ENCODE measurements at places on chromosomes 7 and 10.

- DNase-seq = peak; percentile 16
Observed at GRCh38 chr10:74967911-74968666, 141.7 kb downstream of the KAT6B start.

DNA sequence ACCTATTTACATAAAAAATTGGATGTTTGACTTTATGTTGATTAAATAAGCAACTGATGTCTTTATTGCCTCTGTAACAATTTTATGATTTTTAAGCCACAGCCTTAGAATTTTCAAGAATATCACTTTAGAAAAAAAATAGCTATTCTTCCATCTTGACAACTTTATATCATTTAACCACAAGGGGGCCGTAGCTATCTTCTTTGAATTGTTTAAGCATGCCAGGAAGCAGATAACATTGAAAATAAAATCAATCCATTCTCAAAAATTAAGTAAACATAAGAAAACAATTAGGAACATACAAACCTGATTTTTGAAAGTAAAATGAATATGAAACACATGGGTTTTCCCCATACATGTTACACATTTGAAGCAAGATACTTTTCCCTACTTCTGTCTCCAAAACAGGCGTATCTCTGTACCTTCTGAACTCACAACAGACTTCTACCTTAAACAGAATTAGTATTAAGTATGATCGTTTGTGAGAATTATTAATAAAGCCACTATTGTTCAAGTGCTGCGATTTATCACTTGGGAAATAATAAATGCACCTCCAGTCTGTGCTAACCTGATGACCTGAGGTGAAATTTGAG is 209.0 kb downstream of the CACNA2D1 start:
- no peak for DNase-seq

DNA sequence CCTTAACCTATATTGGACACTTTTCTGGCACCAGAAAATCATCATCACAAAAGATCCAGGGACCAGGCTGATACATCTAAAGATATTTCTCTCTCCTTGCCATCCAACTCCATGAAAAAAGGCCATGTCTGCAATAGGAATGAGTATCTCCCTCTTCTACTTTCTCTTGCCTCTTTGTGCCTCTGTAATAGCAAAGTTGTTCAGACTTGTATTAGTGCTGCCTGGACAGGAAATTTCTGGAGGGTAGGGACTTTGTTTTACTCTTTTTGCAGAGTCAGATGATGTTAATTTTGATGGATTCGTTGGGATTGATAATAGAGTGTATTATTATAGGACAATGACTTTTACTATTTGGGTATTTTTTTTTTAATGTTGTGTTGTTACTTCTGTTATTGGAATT is 376.3 kb downstream of the INHBA start:
- no peak for DNase-seq

GRCh38 chr7:122584676-122585251 is 114.2 kb downstream of the RNF133 start:
- no peak for DNase-seq

DNA sequence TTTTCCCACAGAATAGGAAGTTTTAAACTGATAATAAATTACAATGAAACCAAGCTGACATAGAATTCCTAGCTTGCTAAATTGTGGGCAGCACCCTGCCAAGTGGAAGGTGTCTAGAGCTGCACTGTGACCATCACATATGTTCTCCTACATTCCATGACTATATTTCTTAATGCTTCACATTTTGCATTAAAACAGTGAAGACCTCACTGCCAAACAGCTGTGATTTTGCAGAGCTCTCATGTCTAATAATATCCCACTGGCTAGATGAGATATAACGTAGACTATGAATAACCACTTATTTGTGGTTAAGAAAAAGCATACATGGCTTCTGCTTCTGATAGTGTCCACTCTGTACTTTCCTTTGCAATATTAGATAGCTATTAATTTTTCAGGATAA is 228.3 kb upstream of the TEX47 start:
- no peak for DNase-seq

- DNase-seq = peak; percentile 53
Observed at GRCh38 chr10:119575506-119575905, 21.3 kb downstream of the TIAL1 start.

DNA sequence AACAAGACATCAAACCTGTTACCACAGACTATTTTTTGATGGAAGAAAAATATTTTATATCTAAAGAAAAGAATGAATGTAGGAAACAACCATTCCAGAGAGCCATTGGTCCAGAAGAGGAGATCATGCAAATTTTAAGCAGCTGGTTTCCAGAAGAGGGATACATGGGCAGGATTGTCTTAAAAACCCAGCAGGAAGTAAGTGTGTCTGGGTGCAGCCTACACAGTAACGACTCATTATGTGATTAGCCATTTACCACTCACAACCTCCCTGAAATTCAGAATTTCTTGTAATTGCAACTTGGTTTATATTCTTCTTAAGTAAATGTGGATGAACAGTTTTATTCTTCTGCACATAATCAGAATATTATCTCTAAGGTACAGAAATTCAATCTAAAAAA is 46.2 kb downstream of the NOC3L start:
- no peak for DNase-seq

- peak; percentile 64 for DNase-seq
Observed at GRCh38 chr10:7410862-7411670, at the start of gene SFMBT2. Gene SFMBT2, minus strand, starts transcription at chr10:7411034. Its CDS starts 29,136 bp downstream, at chr10:7381898.

DNA sequence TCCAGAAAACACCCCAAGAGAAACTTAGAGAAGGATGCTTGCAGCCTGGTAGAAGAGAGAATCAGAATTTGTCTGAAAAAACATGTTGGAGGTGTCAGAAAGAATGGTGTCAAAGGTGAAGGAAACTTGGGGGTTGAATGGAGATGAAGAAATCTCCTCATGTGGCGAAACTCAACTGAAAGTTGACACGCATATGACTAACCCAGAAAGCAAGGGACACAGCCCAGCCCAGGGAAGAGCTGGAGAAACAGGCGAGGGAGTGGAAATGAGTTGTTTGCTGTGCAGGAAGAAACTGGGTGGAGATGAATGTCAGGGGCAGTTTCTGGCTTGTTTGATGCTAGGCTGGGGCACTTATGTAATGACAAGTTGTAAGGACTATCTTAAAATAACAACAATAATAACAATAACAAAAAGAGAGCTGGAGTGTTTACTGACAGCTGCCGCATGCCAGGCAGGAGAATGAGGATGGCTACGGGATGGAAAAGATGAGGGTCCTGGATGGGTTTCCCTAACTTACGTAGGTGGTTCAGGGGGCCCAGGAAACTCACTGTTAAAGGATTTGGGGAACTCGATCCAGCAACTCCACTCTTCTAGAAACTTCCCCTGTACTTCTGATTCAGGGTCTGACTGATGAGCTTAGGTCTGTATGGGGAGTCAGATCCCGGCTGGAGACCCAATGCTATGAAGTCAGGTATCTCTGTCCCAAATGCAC is 57.4 kb downstream of the MAP3K8 start:
- DNase-seq = no peak

- DNase-seq = no peak
Observed at GRCh38 chr10:86958901-86959736, 720 bp downstream of the SNCG start.

DNA sequence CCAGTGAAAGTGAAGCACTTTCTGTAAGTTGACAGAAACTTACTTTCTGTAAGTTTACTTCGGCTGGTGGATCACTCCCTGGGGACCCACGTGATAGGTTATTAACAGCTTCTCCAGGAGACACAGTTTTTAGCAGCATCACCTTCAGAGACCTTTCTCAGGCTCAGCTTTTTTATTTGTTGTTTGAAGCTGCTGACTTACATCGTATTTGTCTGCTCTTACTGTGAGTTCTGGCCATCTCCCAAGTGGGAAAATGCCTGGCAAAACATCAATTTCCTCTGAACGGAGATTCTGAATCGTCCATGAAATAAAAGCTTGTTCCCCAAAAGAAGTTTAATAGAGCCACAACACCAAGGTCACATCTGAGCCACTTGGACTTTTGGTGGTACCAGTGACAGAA is 178.7 kb upstream of the PODXL start:
- DNase-seq = no peak

- DNase-seq = no peak
Observed at GRCh38 chr7:99720800-99721595, 14.0 kb downstream of the CYP3A7 start.

DNA sequence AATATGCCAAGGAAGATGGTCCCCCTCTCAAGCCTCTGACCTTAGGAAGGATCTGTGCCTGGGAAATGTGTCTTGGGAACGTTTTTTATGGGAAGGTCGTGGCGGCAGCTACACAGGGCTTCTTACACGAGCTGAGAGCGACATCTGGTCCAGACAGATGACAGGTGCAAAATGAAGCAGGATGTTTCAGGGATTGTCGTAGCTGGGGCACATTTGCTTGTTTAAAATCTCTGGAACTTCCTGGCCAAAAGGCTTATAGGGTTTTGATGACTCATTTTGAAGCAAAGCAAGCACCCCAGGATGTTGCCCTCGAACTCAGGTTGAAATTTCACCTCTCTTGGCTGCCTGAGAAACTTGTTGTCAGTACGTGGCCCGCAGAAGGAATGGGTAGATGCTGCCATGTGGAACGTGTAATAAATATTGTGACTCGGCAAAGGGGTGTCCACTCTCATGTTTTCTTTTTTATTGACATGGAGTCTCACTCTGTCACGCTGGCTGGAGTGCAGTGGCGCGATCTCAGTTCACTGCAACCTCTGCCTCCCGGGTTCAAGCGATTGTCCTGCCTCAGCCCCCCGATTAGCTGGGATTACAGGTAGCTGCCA is 117.5 kb downstream of the CAMK1D start:
- DNase-seq = no peak

Data from CD4-positive, alpha-beta memory T cell (primary cell).